Smooth muscle cell of bladder (primary cell): ENCODE measurements at places on chromosomes 5 and 9. TPM values are rescaled to one million over a fixed set of nuclear protein-coding genes. Genes with fewer than 3 reads are reported as not detected.

The ARL15 gene
- total RNA-seq: 18.9 and 22.6 TPM in 2 replicates

The FOXD4L6 gene
- total RNA-seq: under 0.01 and 0.09 TPM in 2 replicates

The PCAT7 gene
- not detected in 2 replicates for total RNA-seq

The FXN gene
- total RNA-seq: 1.00 and 1.9 TPM in 2 replicates

The HABP4 gene
- 12.8 and 33.6 TPM in 2 replicates for total RNA-seq

The FOXD4 gene
- under 0.01 and 0.28 TPM in 2 replicates for total RNA-seq

The TPPP gene
- 0.09 and 0.14 TPM in 2 replicates for total RNA-seq

The SLC4A9 gene
- total RNA-seq: not detected in 2 replicates

The EGFLAM gene
- total RNA-seq: 2.7 and 4.7 TPM in 2 replicates

The TMEFF1 gene
- total RNA-seq: 0.57 and 0.92 TPM in 2 replicates

The PIP5KL1 gene
- 2.6 and 3.0 TPM in 2 replicates for total RNA-seq
